ENCODE measurements at places on chromosomes 1 and 21. TPM values are rescaled to one million over a fixed set of nuclear protein-coding genes. Genes with fewer than 3 reads are reported as not detected.

DNA sequence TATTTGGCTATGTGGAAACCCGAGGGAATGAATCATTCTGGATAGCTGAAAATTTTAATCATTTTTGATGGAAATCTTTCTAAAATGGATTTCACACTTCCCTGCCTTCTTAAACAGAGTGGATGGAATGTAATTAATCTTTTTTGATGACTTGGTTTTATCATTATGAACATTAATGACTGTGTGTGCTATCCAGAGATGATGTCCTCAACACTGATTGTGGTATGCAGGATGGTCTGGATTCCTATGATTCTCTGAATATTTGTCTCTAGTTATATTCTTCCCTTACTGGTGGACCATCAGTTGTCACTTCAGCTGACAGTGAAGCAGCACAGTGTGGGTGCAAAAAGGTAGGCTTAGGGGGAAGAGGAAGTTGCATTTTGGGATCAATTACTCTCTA lies 513.5 kb downstream of the LMO4 start:
- no peak overlapping the region for H3K27ac ChIP-seq
- H3K4me3 ChIP-seq = no peak overlapping the region
- DNase-seq = no peak
- no peaks in the 10 kb centered on the region for H3K4me1 ChIP-seq
- H3K36me3 ChIP-seq = no peaks in the 10 kb centered on the region

DNA sequence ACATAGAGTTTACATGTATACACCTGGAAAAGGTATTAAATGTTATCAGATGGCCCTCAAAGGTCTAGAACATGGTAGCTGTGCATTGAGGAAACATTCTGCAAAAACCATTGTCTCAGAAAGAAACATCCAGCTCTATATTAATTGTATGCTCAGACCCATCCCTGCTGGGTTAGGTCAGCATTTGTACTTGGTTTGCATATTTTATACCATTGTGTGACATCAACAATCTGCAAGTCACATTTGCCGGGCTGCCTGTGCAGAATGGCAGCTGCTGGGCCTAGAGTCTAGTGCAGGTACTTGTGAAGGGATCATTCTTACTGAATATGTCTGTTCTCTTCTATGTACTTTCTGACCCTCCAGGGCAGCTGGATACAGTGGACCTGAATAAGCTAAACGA lies 43.9 kb upstream of the LAMC2 start:
- no peak for DNase-seq
- H3K27me3 ChIP-seq = no peaks in the 10 kb centered on the region
- H3K36me3 ChIP-seq = peaks cover 37% of the 10 kb centered on the region
- H3K27ac ChIP-seq = no peak overlapping the region
- H3K4me3 ChIP-seq = no peak overlapping the region

DNA sequence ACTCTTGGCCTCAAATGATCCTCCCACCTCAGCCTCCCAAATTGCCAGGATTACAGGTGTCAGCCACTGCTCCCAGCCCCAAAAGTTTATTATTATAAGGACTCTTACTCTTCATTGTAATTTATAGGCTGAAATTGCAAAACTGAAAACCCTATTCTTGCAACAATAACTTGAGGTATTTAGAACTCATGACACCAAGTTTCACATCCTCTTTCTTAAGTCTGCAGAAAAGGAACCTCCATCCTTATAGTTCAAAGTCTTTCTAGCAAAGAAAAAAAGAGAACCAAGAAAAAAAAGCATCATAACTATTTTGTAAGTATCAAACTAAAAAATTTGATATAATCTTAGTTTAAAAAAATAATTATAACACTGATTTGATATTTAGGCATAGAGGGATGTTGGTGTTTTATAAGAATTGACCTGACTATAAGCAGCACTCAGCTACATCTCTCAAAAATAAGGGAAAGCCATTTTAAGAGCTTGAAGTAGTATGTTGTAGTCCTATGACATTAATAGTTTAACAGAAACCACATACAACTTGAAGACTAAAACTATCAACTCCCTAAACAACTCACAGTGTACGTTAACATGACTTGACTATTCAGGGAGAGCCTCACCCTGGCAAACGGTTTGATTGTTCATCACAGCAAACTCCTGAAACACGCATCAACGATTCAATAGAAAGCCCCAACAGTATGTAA lies 122.4 kb downstream of the AKT3 start:
- no peaks in the 10 kb centered on the region for H3K4me1 ChIP-seq
- peaks cover 7% of the 10 kb centered on the region for H3K36me3 ChIP-seq
- no peak for DNase-seq
- H3K27ac ChIP-seq = no peak overlapping the region

GRCh38 chr1:209937996-209938959 lies at the start of gene SYT14:
Gene SYT14, plus strand, starts transcription at chr1:209938217. Its CDS starts 48 bp downstream, at chr1:209938265.
- H3K27ac ChIP-seq = peak within 1 kb of the TSS; percentile 39
- peak within 1 kb of the TSS; percentile 98 for H3K4me3 ChIP-seq
- H3K4me1 ChIP-seq = peaks cover 19% of the 10 kb centered on the region
- peaks cover 3% of the 10 kb centered on the region for H3K27me3 ChIP-seq

GRCh38 chr1:218456444-218456843 lies 111.3 kb downstream of the TGFB2 start:
- H3K36me3 ChIP-seq = no peaks in the 10 kb centered on the region
- DNase-seq = no peak
- H3K4me3 ChIP-seq = no peak overlapping the region
- peaks cover 3% of the 10 kb centered on the region for H3K4me1 ChIP-seq
- H3K27me3 ChIP-seq = peaks cover 2% of the 10 kb centered on the region

DNA sequence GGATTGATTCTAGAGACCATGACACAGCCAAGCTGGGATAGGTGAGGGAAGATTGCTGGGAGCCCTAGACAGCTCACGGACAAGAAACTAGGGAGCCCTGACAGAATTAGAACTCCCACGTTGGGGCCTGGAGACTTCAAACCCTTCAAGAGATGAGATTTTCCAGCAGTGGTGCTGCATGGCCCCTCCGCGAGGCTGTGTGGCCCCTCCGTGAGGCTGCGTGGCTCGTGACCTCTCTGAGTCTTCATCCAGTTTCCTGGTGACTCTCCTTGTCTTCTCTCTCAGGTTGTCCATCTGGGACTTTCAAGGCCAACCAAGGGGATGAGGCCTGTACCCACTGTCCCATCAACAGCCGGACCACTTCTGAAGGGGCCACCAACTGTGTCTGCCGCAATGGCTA lies 109.9 kb downstream of the LACTBL1 start:
- no peak for DNase-seq
- peaks cover 11% of the 10 kb centered on the region for H3K36me3 ChIP-seq
- H3K4me3 ChIP-seq = no peak overlapping the region
- no peaks in the 10 kb centered on the region for H3K4me1 ChIP-seq

- no peaks in the 10 kb centered on the region for H3K4me1 ChIP-seq
- H3K27me3 ChIP-seq = no peaks in the 10 kb centered on the region
- H3K27ac ChIP-seq = no peak overlapping the region
- no peak for DNase-seq
Measured at GRCh38 chr1:99786751-99787501, 20.5 kb upstream of the FRRS1 start.

DNA sequence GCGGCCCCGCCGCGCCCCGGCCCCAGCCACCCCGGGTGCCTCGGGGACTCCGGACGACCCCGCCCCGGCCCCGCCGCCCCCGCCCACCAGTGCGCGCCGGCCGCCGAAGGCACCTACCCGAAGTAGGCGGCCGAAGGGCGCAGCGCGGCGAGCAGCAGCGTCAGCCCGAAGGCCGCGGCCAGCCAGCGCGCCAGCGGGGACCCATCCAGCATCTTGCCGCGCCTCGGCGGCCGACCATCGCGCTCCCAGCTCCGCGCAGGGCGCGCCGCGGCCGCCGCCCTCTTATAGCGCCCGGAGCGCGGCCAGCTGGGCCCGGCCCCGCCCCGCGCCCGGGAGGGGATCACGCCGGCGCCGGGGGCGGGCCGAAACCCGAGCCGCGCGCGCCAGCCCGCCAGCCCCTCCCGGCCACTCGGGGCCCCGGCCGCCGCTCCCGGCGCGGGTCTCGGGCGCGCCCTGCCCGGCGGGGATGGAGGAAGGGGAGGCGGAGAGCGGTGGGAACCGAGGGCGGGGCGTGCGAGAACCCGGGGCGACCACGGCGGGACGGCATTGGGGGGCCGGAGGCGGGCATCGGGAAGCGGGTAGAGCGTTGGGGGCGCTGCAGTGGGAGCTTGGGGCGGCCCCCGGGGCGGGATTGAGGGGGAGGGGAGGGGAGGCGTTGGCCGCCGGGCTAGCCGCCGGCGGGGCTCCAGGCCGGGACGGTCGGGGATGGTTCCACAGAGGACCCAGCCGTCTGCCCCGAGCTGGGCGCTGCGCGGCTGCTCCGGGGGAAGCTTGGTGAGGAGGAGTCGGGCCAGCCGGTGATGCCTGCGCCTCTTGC lies at the start of gene WNT9A:
WNT9A (minus strand) TSS at position 257 of the 817 bp plus-strand sequence; CDS start at position 212, 45 bp downstream.
- no peaks in the 10 kb centered on the region for H3K36me3 ChIP-seq
- H3K4me3 ChIP-seq = peak within 1 kb of the TSS; percentile 84
- H3K27me3 ChIP-seq = peaks cover 16% of the 10 kb centered on the region

Gene HSD3B1
- total RNA-seq = not detected

Gene NUAK2
- 3.6 TPM for total RNA-seq

DNA sequence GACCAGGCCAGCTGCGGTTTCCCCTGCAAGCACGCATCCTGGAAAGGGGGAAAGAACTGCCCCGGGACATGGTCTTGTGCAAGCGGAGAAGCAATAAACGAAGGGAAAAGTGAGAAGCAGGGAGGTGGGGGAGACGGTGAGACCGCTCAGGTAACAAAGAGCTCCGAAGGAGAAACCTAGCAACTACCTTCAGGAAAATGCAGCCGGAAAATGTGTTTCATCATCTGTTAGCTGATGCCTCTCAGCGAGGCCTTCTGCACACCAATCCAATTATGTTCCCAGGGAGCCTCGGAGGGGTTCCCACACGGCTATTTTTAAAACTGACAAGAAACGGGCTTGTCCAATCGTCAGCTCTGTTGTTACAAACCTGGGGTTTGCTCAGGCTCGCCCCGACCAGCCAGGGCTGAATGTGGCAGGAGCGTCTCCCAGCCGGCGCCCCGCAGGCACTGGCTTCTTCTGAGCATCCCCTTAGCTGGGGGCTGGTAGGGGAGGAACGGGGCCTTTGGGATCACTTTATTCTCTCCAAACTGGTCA lies 3.4 kb downstream of the RIPK4 start:
- H3K36me3 ChIP-seq = peaks cover 8% of the 10 kb centered on the region
- peaks cover 55% of the 10 kb centered on the region for H3K4me1 ChIP-seq
- DNase-seq = no peak
- H3K27ac ChIP-seq = no peak overlapping the region
- H3K4me3 ChIP-seq = peak overlapping the region; percentile 70
- H3K27me3 ChIP-seq = peaks cover 13% of the 10 kb centered on the region

Gene PTPN22
- 0.87 TPM for total RNA-seq

DNA sequence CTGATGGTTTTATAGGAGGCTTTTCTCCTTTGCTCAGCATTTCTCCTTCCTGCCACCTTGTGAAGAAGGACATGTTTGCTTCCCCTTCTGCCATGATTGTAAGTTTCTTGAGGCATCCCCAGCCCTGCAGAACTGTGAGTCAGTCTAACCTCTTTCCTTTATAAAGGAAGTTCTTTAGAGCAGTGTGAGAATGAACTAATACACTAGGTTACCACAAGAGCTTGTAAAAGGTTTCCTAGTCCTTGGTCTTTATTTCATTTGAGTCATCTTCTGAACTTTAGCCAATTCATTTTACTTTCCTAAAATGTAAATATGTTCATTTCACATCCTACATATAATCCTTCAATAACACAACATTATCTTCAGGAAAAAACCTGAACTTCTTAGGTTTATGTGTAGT lies 365.3 kb downstream of the HHIPL2 start:
- DNase-seq = no peak
- no peaks in the 10 kb centered on the region for H3K27me3 ChIP-seq
- no peaks in the 10 kb centered on the region for H3K36me3 ChIP-seq
- H3K4me3 ChIP-seq = no peak overlapping the region

Gene CGN
- 50.7 TPM for total RNA-seq

GRCh38 chr1:175673371-175674150 lies 69.8 kb downstream of the TNR start:
- H3K4me3 ChIP-seq = peak overlapping the region; percentile 32
- peak overlapping the region; percentile 92 for H3K27ac ChIP-seq
- H3K36me3 ChIP-seq = no peaks in the 10 kb centered on the region
- H3K4me1 ChIP-seq = peaks cover 43% of the 10 kb centered on the region

DNA sequence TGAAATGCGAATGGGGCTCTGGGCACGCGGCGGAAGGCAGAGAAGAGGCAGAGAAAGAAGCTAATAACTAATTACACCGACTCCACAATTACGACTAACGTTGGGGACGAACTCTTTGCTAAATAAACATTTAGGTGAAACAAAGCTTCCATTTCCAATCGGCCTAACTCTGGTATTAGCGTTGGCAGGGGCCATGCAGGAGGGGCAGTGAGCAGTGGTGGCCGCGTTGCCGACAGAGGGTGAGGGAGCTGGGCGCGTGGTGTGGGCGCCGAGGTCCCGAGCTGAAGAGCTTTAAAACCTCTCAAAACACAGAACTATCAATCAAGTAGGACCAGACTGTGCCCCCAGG lies 553 bp upstream of the NDUFV3 start:
- H3K36me3 ChIP-seq = no peaks in the 10 kb centered on the region
- H3K27me3 ChIP-seq = no peaks in the 10 kb centered on the region
- H3K4me1 ChIP-seq = peaks cover 4% of the 10 kb centered on the region
- H3K4me3 ChIP-seq = peak overlapping the region; percentile 92
- H3K27ac ChIP-seq = peak overlapping the region; percentile 81

DNA sequence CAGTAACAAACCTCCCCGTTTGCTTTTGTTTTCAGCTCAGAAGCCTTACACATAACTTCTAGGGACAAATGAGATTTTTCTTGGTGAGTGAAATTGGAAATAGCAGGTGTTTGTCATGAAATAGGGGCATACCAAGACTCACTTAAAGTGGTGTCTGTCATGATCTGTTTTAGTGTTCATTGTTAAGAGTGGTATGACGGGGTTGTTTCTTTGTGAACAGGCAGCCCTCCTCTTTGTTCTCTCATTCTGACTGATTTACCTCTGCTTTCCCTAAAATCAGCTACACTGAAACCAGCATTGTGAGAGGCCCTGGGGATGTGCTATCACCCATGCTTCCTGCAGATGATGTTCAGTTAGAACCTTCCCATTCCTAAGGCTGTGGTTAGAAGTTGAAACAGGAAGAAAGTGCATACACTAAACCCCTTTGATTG lies 2.5 kb upstream of the ERO1B start:
- no peak overlapping the region for H3K27ac ChIP-seq
- peaks cover 11% of the 10 kb centered on the region for H3K27me3 ChIP-seq
- H3K36me3 ChIP-seq = no peaks in the 10 kb centered on the region

DNA sequence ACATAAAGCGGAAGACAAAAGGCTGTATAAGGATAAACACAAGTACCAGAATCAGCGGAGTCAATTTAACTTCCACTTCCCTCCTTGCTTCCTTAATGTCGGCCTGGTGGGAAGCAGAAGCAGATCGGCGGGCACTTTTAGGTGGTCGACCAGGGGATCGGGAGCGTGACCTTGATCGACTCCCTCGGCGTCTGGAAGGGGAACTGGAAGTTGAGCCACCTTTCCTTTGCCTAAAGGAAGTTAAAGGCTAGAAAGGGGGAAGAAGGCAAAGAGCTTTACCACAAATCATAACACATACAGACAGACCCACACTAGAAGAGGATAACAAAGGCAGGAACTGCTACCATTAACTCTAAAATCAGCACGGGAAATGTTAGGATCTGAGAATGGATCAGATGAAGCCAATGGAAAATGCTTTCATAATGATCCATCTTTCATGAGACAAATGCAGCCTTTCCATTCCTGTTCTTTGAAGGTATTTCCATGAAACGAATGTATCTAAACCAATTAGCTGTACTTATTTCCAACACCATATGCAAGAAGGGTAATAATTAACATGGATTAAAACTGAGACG lies 5.7 kb downstream of the LBR start:
- peak overlapping the region; percentile 88 for H3K4me3 ChIP-seq
- H3K27me3 ChIP-seq = peaks cover 13% of the 10 kb centered on the region
- peaks cover 5% of the 10 kb centered on the region for H3K36me3 ChIP-seq
- H3K4me1 ChIP-seq = peaks cover 67% of the 10 kb centered on the region
- DNase-seq = peak; percentile 35
- peak overlapping the region; percentile 100 for H3K27ac ChIP-seq

Gene FAM167B
- total RNA-seq = 1.4 TPM
